Midbrain (tissue), 1 donor: ENCODE measurements at places on chromosomes 6 and 20.

GRCh38 chr6:150898399-150899170 lies 33.1 kb downstream of the MTHFD1L start:
- no peak for DNase-seq

GRCh38 chr6:36607683-36608386 lies 13.7 kb downstream of the SRSF3 start:
- DNase-seq = no peak

GRCh38 chr6:107658920-107659865 lies 164.9 kb downstream of the SCML4 start:
- DNase-seq = no peak

DNA sequence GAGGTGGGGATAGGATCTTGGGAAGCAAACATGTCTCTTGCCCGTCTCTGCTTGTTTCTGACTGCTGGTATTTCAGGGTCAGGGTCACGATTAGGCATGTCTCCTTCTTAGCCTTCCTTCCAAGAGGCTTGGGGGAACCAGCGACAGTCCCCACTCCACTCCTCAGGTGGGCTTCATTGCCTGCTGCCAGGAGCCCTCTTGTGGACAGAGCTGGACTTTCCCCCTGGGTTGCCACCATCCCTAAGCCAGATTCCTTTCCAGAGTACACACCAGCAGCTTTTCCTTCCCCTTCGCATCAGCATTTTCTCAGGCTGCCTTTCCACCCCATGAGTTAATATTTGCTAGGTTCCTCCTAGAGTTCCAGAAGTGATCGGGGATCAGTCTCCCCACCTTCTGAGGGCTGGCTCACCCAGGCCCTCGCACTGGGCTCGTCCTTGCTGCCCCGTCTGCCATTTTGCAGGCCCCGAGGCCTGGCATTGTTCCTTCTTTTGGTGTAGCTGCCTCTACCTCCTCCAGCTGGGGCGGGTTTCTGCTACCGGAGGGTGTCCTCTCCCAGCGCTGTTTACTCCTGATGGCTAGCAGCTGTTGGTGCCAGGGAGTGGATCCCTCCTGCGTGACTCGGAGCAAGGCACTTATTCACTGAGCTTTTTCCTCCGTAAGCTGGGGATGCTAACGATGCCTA lies 8.8 kb upstream of the C20orf144 start:
- DNase-seq = peak; percentile 43

GRCh38 chr6:30548375-30548774 lies 7.9 kb downstream of the GNL1 start:
- no peak for DNase-seq

- no peak for DNase-seq
Observed at GRCh38 chr20:4959592-4959991, 41.7 kb downstream of the SLC23A2 start.

GRCh38 chr6:119384444-119384843 lies 34.9 kb upstream of the MAN1A1 start:
- no peak for DNase-seq

GRCh38 chr20:60286764-60287163 lies 328.5 kb downstream of the CDH26 start:
- DNase-seq = no peak

GRCh38 chr6:11639376-11640235 lies 102.1 kb downstream of the TMEM170B start:
- no peak for DNase-seq

DNA sequence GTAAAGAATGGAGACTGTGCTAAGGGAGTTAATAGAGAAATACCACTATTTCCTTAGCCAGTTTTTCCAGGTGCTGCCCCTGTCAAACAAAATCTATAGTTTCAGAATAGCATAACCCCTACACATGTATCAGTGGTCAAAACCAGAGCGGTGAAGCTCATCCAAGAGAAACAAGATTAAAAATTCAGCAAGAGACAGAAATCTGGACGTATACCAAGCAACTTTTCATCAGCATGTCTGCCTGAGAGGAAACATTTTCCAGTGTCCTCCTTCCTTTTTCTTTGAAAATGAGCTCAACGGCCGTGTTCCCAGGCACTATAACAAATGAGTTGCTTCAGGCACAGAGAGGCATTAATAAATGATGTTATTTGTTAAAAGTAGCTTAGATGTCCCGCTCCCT lies 416.5 kb downstream of the BCKDHB start:
- DNase-seq = no peak

- no peak for DNase-seq
Observed at GRCh38 chr20:24991897-24992486, 559 bp downstream of the APMAP start.

GRCh38 chr6:1376653-1377052 lies 12.7 kb upstream of the FOXF2 start:
- DNase-seq = no peak

DNA sequence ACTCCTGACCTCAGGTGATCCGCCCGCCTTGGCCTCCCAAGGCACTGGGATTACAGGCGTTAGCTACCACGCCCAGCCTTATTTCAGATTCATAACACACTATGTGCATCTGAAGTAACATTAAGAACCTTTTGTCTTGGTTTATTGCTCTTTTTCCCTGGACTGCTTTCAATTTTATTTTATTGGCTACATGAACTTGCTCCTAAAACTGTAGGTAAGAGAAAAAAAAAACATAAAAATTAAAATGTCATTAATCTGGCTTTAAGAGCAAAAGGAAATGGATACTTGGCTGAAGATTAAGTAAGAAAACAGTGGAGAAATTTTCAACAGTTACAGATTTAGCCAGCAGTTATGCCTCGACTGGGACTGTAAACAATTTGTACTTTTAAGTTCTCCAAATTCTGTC lies 62.5 kb downstream of the GJA1 start:
- no peak for DNase-seq

DNA sequence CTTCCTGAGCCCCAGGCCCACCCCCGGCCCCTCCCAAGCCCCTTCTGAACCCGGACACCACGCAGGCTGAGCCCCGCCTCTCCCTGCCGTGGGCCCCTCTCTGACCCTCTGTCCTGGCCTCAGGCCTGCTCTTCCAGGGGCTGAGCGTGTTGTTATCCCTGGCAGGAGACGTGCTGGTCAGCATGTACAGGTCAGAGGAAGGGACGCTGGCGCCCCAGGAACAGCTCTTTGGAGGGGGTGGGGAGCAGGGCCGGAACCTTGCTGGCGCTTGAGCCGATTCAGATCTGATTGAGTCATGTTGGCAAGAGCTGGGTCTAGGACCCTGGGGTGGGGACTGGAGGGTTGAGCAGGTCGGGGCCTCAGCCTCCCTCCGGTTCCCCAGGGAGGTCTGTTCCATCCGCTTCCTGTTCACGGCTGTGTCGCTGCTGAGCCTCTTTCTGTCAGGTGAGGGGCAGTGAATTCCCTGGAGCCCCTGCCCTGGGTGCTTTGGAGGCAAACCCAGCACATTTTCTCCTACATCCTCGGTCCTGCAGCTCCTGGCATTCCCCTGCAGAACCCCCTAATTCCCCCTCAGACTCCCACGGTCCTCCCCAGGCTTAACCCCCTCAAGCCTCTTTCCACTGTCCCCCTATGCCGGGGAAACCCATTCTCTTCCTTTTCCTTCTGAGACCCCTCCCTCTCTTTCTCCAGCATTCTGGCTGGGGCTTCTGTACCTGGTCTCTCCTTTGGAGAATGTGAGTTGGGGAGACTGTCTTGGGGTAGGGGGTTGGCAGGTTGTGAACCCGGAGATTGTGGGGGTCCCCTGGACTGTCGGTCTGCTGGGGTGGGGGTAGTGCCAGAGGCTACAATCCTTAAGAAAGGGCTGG lies 2.0 kb downstream of the SPAG4 start:
- DNase-seq = no peak

DNA sequence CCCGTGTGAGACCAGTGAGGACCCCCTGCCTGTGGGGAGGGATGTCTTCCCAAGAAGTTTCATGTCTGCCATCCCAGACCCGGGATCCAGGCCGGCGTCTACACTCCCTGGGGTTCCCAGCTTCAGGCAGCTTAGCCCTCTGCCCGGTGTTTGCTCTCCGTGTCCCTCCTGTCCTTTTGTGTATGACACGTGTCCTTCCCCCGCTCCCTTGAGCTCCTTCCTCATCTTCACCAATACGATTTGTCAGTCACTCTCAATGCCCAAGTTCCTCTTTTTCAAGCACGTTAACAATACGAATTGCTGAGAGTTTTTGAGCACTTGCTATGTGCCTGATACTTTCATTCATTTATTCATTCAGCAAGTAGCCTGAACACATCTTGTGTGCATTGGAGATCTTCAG lies 115.6 kb upstream of the PTPN1 start:
- no peak for DNase-seq

GRCh38 chr6:3094815-3095214 lies 23.7 kb upstream of the BPHL start:
- no peak for DNase-seq

DNA sequence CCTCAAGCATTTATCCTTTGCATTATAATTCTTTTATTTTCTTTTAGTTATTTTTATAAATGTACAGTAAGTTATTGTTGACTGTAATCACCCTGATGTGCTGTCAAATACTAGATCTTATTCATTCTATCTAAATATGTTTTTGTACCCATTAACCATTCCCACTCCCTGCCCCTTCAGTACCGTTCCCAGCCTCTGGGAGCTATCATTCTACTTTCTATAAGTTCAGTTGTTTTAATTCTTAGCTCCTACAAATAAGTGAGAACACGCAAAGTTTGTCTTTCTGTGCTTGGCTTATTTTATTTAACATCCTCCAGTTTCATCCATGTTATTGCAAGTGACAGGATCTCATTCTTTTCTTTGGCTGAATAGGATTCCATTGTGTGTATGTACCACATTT lies 12.5 kb upstream of the ERVFRD-1 start:
- DNase-seq = no peak

DNA sequence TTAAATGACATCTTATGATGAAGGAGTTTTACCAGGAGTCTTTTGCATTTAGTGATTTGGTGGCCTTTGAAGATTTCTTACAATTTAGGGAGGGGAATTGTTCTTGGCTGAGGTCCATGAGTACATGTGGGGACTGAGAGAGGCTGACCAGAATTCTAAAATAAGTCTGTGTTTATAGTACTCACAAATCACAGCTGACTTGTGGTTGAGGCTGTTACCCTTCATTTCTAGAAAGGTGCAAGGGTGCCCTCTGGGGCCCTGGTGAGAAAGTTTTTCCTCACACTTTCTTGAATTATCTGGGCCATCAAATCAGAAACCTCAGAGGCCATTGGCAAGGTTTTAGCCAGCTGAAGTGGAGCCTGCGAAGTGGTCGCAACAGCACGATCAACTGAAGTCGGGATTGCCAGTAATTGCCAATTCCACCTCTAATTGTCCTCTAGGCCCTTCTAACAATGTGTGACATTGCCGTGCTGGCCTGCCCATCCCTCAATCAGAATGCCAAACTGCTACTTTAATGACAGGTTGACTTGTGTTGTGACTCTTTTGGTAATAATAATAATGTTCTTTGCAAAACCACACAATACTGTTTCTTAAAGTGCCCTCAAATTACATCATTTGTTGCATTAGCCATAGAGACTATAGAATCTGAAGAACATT lies 221.6 kb downstream of the OGFRL1 start:
- DNase-seq = peak; percentile 62

GRCh38 chr6:79047072-79047471 lies 31.0 kb downstream of the PHIP start:
- DNase-seq = no peak

DNA sequence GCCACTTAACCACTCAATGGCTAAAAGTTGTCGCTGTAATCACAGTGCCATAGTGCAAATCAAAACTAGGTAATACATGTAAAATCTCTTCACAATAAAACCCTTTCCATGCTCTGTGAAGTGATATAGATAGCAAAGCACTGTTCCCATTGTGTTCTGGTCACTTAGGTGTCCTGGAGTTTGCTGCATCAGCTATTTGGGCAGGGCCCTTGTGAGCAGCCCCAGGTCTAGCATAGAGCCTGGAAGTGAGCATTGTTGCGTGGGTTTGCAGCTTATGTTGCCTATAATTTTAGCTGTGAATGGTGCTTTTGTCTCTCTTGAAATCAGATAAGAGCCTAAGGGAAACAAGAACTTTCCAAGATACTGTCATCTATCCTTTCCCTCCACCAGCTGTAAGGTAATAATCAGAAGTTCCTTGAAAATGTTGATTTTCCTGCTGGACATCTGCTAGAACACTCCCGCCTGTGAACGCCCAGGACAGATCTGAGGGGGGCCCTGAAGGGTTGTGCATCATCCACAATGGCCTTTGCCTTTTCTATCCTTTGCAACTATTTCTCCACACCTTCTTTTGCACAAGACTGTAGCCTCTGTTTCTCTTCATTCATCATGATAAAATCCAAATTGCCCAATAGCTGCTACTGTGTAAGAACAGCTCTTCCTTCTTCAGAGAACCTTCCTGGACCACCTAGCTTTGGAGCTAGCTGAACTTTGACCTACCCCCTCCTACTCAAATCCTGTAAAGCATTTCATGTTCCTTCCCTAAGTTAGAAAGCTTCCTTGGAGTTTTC lies 57.0 kb downstream of the TNFAIP3 start:
- DNase-seq = no peak

GRCh38 chr6:125818772-125819260 lies 28.1 kb downstream of the NCOA7 start:
- DNase-seq = no peak

DNA sequence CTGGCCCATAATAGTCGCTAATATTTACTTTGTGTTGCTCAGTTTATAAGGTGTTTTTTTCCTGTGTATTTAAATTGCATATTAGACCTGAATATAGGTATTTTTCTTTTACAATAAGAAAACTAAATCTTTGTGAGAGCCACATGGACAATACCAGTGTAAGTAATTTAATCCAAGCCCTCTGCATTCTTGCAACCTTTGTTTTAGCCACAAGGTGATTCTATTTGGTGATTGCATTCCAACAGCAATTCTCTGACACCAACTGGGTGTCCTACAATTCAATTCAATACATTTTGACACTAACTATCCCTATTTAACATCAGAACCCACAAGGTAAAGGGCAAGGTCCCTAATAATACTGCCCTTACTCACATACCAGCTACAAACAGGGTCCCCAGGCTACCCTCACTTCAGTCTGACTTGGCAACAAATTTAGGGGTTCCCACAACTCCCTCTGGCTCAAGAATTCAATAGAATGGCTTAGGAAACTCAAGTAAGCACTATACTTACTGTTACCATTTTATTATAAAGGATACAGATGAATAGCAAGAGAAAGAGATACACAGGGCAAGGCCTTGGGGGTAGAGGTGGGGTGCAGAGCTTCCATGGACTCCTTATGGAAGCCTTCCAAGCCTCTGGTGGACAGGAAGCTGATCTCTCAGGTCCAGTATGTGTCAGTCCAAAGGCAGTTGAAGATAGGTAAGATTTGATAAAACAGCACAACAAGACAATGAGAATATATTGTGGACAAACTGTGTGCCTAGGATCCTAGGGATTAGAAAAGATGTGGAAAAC lies 169.3 kb downstream of the CD83 start:
- DNase-seq = no peak

DNA sequence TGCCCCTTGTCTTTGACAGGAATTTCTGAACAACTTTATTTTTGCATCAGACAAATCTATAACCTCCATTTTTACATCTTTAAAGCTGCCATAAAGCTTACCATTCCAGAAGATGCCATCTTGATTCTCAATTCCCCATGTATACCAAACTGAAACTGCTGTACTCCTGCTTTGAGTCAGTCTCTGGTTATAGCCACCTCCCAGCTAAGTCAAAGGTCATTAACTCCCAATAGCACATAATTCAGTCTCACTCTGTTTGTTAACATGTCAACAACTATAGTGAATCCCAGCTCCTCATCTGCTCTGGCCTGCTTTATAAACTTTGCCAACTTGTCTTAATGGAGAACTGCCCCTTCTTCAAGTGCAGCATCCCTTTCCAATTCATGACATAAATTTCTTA lies 343.6 kb downstream of the FRK start:
- no peak for DNase-seq

GRCh38 chr20:56418385-56418861 lies 6.4 kb downstream of the CASS4 start:
- no peak for DNase-seq

- no peak for DNase-seq
Observed at GRCh38 chr6:52532457-52532856, 44.4 kb downstream of the TRAM2 start.

- no peak for DNase-seq
Observed at GRCh38 chr6:8627085-8627861, 191.9 kb upstream of the SLC35B3 start.
